MCF 10A (cell line): ENCODE measurements at places on chromosomes 12 and 14. TPM values are rescaled to one million over a fixed set of nuclear protein-coding genes. Genes with fewer than 3 reads are reported as not detected.

The AKAP6 gene
- 2.3 and 3.6 TPM in 2 replicates for total RNA-seq

DNA sequence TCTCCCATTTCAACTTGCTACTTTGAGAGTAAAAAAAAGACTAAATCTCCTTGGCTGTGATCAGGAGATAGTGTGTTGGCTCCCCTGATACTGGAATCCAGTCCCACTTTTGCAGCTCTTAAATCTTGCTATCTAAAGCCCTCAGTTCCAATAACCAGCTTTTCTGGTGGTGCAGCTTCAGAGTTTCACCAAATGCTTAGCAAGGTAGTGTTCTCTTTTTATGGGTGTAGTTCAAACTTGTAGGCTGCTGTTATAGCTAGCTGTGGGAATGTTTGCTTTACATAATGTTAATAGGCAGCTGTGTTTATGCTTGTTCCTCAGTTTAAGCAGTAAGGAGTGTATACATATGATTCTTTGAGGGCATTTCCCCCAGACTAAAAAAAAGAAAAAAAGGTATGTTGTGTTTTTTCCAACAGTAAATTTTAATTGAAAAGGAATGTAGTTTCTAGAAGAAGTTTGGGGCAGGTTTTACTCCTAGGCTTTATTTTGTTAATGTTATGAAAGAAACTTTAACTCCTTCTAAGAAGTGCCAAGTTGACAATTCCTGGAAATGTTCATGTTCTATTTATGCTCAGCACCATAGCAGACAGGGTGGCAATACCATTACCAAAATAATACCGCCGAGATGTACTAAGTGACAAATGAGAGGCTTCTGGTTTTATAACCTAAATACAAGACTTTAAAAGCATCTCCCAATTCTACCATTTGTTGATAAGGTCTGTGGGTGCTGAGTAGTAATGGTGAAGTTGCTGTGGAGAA lies 12.1 kb downstream of the CRADD start:
- H3K27ac ChIP-seq = no peak overlapping the region
- peaks cover 6% of the 10 kb centered on the region for H3K36me3 ChIP-seq
- no peaks in the 10 kb centered on the region for H3K27me3 ChIP-seq
- no peak for DNase-seq

GRCh38 chr12:82525616-82526015 lies 161.1 kb upstream of the TMTC2 start:
- no peak overlapping the region for H3K4me3 ChIP-seq
- no peaks in the 10 kb centered on the region for H3K36me3 ChIP-seq

GRCh38 chr12:98748463-98748862 lies 103.4 kb downstream of the APAF1 start:
- peaks cover 8% of the 10 kb centered on the region for H3K4me1 ChIP-seq
- no peak overlapping the region for H3K4me3 ChIP-seq
- DNase-seq = no peak
- no peaks in the 10 kb centered on the region for H3K36me3 ChIP-seq
- no peak overlapping the region for H3K27ac ChIP-seq

- peaks cover 6% of the 10 kb centered on the region for H3K36me3 ChIP-seq
- no peak overlapping the region for H3K27ac ChIP-seq
- H3K27me3 ChIP-seq = peaks cover 49% of the 10 kb centered on the region
- no peak for DNase-seq
- H3K4me1 ChIP-seq = no peaks in the 10 kb centered on the region
Measured at GRCh38 chr12:130027798-130028197, 124.0 kb upstream of the TMEM132D start.

- H3K27ac ChIP-seq = no peak overlapping the region
- no peaks in the 10 kb centered on the region for H3K4me1 ChIP-seq
- H3K4me3 ChIP-seq = no peak overlapping the region
- peaks cover 35% of the 10 kb centered on the region for H3K27me3 ChIP-seq
Measured at GRCh38 chr12:114275932-114276785, 129.8 kb downstream of the TBX5 start.

GRCh38 chr12:97642911-97643310 lies 180.3 kb downstream of the RMST start:
- no peak overlapping the region for H3K27ac ChIP-seq
- H3K4me3 ChIP-seq = no peak overlapping the region
- H3K27me3 ChIP-seq = no peaks in the 10 kb centered on the region
- peaks cover 6% of the 10 kb centered on the region for H3K4me1 ChIP-seq
- H3K36me3 ChIP-seq = no peaks in the 10 kb centered on the region

The SERPINA3 gene
- total RNA-seq = 44.5 and 54.5 TPM in 2 replicates

DNA sequence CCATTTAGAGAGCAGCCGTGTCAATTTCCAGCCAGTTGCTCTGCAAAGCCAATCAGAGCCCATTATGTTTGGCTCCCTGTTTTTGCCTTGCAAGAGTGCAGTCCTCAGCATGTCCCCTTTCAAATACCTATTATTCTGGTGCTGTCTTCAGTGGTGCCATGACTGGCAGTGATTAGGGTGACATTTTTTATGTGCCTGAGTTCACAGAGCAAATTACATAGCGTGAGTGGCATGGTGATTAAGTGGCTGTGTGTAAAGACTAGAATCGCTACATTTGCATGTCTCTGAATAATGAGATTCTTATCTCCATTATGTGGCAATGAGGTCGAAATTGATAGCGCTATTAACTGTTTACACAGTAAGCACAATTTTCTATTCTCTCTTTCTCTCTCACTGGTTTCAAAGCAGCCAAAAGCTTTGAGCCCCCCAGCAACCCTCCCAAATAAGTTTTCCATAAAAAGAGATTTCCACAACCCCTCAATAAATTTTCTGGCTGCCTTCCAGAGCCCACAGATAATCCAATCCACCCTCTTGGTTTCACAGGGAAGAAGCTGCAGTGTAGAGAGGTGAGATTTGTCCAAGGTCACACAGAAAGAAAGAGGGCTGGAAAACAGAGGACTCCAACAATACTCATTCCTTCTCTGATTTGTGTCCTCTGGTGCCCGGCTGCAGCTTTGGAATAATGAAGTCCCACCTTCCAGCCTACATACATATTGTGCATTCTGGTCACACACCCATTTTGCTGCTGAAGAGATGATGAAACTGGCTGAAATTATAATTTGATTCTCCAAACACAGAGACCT lies 58.8 kb upstream of the NUDT4 start:
- peaks cover 6% of the 10 kb centered on the region for H3K36me3 ChIP-seq
- no peak overlapping the region for H3K4me3 ChIP-seq
- no peak for DNase-seq
- H3K27ac ChIP-seq = peak overlapping the region; percentile 8
- H3K27me3 ChIP-seq = no peaks in the 10 kb centered on the region

- no peaks in the 10 kb centered on the region for H3K27me3 ChIP-seq
- DNase-seq = no peak
- peaks cover 38% of the 10 kb centered on the region for H3K4me1 ChIP-seq
- H3K36me3 ChIP-seq = peaks cover 6% of the 10 kb centered on the region
Measured at GRCh38 chr12:88556213-88556774, 24.0 kb downstream of the KITLG start.

The AMDHD1 gene
- 0.29 and 0.47 TPM in 2 replicates for total RNA-seq

DNA sequence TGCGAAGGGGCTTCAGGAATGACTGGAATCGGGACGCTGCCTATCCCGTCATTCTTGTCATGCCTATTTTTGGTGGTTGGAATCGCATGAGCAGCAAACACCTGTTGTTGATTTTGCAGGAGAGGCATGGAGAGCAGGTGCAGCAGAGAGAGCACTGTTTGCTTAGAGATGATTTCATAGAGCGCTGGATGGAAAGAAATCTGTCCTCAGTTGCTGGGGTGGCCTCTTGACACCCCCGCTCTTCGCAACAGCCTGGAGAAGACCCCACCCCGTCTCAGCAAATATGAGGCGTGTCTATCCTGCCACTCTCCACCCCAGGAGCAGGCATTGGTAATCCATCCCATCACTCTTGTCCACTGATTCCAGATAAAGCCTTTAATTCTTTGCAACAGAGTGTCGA lies 19.3 kb upstream of the NCOR2 start:
- H3K27ac ChIP-seq = no peak overlapping the region
- H3K4me1 ChIP-seq = peaks cover 13% of the 10 kb centered on the region
- H3K27me3 ChIP-seq = no peaks in the 10 kb centered on the region
- no peak overlapping the region for H3K4me3 ChIP-seq
- no peaks in the 10 kb centered on the region for H3K36me3 ChIP-seq

DNA sequence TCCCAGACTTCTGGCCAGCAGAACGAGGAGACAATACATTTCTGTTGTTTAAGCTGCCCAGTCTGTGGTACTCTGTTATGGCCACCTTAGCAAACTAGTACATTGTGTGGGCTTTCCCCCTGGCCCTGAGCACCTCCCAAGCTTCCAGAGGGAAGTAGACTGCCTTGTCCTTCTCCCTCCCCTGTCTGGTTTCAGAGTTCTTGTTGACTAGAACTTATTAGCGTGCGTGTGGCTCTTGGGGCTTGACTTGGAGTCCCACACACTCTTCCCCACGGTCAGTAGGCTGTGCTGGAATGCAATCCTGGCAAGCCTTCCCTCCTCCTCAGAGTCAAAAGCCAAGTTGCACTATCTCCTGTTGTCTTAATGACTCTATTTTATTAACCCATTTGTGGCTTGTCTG lies 27.7 kb downstream of the FBLN5 start:
- DNase-seq = no peak
- H3K27me3 ChIP-seq = no peaks in the 10 kb centered on the region

DNA sequence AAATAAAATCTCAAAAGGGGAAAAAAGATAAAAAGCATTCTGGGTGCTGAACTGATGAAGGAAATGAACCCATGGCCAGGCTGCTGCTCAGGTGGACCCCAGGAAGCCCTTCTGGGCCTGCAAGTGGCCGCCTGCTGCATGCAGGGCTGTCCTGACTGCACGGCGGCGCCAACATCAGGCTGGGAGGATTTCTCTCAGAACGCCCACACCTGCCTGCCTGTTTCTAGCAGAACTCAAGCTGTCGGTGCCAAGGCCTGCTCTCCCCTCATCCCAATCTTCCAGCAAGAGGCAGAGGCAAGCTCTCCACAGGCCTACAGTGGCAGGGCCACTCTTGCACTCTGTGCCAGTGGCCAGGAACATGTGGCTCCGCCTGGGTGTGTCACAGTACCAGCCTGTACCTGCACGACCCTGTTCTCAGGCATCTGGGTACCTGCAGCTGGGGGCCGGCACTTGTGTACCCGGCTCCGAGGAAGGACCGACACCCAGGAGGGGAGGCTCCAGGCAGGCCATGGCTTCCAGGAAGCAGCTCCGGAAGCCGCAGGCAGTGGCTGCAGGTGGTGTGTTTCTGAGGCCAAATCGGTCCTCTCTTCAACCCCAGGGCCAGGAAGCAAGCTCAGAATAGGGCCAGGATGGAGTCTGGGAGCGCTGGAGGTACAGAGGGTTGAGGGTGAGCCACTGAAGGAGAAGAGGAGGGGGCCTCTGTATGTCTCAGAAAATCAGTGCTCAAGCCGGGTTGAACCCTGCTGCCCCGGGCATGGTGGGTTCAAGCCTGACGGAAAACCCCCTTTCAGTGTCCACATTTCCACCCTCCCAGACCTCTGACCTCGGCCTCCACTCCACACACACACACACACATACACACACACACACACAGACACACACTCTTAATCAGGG lies 2.5 kb upstream of the INF2 start:
- peak overlapping the region; percentile 76 for H3K4me3 ChIP-seq
- H3K36me3 ChIP-seq = peaks cover 6% of the 10 kb centered on the region
- no peak for DNase-seq
- H3K4me1 ChIP-seq = peaks cover 36% of the 10 kb centered on the region
- peak overlapping the region; percentile 85 for H3K27ac ChIP-seq
- no peaks in the 10 kb centered on the region for H3K27me3 ChIP-seq

DNA sequence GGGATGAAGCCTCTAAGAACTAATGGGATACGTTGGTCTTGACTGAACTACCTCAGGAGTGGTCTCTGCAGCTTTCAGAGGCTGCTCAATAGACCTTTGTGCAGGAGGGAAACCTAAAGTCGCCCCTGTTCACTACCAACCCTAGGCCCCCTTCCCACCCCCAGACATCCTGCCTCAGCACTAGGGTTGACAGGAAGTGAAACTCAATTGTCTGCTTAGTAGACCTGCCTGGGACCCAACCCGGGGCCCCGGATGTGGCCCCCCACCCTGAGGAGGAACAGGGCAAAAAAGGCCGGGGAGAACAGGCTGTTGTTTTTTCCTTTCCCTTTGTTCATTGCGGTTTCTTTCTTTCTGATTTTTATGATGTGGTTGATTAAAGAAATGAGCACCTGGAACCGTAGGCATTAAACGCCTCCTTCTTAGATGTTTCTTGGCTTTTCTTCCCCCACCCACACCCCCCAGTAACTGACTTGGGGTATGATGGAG lies 1.6 kb upstream of the DGKA start:
- peaks cover 3% of the 10 kb centered on the region for H3K36me3 ChIP-seq
- H3K27ac ChIP-seq = peak overlapping the region; percentile 89
- no peaks in the 10 kb centered on the region for H3K27me3 ChIP-seq
